Thoracic aorta (tissue), 2 donors: ENCODE measurements at places on chromosomes 2 and 18.

DNA sequence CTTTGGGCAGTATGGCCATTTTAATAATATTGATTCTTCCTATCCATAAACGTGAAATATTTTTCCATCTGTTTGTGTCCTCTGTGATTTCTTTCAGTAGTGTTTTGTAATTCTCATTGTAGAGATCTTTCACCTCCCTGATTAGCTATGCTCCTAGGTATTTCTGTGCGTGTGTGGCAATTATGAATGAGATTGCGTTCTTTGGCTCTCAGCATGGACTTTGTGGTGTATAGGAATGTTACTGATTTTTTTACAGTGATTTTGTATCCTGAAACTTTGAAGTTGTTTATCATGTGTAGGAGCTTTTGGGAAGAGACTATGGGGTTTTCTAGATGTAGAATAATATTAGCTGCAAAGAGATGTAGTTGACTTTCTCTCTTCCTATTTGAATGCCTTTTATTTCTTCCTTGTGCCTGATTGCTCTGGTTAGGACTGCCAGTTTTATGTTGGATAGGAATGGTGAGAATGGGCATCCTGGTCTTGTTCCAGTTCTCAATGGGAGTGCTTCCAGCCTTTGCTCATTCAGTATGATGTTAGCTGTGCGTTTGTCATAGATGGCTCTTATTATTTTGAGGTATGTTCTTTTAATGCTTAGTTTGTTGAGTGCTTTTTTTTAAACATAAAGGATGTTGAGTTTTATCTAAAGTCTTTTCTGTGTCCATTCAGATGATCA, 27.0 kb upstream of the THUMPD2 start:
- DNase-seq = no peak

DNA sequence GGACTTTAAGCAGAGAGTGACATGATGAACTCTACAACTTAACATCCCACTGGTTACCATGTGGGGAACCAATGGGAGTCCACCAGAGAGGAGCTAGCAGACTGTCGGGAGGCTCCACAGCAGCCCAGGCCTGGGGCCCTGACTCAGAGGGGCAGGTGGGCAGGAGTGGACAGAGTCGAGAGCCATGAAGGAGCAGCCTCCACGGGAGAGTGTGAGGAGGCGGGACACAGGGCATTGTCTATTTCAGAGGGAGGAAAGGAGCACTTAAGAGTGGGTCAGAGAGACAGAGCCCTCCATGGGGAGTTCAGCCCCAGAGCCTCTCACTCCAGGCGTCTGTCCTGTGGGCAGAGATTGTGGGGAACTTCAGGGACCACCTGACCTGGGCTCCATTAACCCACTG, 118.7 kb downstream of the CYP26B1 start:
- no peak for DNase-seq

- DNase-seq = no peak
Observed at GRCh38 chr2:158890296-158890905, 78.0 kb upstream of the TANC1 start.

DNA sequence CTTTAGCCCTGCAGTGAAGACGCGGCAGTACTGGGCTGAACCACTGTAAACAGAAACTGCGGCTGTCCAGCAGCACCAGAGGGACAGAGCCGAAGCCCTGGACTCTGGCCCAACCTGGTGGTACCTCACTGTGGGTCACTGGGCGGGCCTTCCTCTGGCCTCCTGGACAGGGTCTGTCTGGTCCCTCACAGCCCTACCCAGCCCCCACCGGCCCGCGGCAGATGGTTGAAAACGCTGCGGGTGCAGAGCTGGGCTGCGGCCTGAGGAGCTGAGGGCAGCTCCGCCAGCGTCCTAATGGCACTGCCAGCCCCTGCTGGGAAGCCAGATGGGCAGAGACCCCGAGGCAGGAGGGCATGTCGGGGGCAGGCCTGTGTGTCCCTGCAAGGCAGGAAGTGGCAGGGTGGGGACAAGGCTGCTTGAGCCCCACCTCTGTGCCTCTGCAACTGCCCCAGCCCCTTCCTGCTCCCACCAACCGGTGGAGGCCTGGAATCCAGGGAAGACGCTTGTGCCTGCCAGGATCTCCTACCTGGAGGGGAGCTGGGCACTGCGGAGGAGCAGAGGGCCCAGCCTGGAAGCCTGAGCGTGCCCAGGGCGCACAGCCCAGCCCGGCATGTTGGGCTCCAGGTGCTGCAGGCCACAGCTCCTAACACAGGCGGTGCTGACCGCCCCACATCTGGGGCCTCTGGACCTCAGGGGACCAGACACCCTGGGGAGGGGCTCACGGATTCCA, 36.3 kb downstream of the HS6ST1 start:
- DNase-seq = no peak

DNA sequence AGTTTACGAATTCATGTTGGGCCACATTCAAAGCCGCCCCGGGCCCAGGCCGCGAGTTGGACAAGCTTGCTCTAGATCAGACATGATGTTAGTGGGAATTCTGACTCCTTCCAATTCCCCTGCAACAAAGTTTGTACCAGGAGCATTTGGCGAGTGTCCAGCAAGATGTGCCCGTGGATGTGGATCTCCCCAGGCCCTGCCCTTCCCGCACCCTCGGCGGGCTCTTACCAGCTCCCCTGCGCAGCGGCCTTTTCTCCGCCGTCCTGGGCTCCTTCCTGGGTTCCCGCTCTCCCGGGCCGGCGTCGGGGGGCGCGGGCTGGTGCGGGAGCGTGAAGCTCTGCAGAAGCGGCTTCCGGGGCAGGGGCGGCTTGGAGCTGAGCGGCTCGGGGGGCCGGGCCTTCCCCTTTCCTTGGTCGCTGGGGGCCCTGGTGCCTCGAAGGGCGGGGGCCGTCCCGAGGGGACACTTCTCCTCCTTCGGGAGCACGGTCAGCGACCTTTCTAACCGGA, 90.8 kb upstream of the MGAT4A start:
- no peak for DNase-seq

- no peak for DNase-seq
Observed at GRCh38 chr2:235086481-235087184, 134.8 kb downstream of the SH3BP4 start.

DNA sequence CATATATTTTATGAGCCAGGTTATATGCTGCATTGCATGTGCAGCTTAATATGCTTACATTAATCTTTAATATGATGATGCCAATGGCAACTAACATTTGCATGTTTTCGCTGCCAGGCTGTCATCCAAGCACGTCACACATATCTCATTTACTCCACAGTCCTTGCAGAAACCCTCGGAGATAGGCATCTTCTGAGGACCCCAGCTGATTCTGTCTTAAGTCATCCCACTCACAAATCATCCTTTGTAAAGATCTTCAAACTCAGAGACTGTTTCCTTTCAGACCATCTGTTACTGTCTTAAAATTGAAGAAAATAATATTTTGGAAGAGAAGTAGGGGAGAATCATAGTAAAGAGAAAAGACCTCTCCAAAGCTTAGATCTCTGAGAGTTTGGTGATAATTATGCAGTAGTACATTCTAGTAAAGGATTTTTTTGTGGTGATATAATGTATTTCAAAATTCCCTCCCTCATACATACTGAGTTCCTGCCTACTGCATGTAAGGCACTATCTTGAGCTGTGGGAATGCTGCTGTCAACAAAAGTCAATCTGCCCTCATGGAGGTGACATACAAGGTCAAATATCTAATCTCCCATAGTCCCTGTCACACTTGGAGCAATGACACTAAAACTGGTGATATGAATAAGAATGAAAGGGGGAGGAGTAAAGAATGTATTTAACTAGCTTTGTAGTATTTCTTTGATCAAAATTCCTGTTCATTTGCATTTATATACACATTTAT, 11.0 kb downstream of the ITGA4 start:
- DNase-seq = no peak

DNA sequence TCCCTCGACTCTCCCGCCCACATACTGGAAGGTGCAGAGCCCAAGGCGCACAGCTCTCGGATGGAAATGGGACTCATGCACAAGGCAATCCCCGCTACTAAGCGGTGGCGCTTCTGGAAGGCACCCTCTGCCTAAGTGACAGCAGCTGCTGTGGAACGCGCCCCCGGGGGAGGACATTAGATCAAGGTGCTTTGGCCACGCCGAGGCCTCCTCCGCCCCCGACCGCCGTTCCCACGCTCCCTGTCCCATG, 202 bp downstream of the MCEE start:
- DNase-seq = peak; percentile 3

- DNase-seq = no peak
Observed at GRCh38 chr2:105937498-105938097, 192.9 kb downstream of the NCK2 start.

- no peak for DNase-seq
Observed at GRCh38 chr2:233112776-233113452, 52.8 kb downstream of the INPP5D start.

- DNase-seq = no peak
Observed at GRCh38 chr2:187962538-187962937, 329.1 kb upstream of the GULP1 start.

- no peak for DNase-seq
Observed at GRCh38 chr18:22110461-22110924, 58.9 kb upstream of the GATA6 start.

GRCh38 chr2:67186326-67186725, 210.8 kb upstream of the ETAA1 start:
- no peak for DNase-seq

DNA sequence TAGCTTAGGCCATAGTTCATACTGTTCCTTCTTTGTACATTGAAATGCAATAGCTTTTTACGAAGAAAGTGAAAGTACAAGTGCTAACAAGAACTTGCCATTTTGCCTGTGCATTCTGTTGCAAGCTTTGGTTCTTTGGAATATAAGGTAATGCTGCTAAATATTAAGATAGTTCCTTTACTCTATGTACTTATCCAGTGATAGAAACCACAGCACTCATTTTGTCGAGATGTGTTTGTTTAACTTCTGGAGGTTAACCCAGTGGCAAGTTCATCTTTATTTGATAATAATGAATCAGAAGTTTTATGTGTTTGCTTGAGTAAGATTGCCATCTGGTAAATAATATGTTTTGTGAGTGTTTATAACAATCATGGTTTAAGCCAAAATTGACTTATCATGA, 373.1 kb upstream of the FANCL start:
- no peak for DNase-seq

DNA sequence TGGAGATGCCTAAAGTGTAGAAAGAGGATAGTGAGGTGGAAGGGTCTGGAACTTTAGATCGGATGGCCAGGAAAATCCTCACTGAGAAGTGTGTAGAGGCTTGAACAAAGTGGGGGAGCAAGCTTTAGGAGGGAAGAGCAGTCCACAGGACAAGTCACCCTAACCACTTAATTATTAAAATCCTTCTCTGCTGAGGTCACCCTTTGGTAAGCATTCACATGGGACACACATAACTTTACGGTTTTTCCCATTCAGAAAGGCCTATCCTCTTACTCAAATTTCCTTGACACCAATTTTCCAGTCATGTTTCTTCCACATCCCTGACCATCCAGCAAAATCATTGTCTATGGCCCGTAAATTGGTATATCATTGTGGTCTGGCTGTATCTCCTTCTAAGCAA, 31.0 kb upstream of the ZEB2 start:
- no peak for DNase-seq

- DNase-seq = no peak
Observed at GRCh38 chr2:3427272-3427671, 47.8 kb downstream of the TRAPPC12 start.

DNA sequence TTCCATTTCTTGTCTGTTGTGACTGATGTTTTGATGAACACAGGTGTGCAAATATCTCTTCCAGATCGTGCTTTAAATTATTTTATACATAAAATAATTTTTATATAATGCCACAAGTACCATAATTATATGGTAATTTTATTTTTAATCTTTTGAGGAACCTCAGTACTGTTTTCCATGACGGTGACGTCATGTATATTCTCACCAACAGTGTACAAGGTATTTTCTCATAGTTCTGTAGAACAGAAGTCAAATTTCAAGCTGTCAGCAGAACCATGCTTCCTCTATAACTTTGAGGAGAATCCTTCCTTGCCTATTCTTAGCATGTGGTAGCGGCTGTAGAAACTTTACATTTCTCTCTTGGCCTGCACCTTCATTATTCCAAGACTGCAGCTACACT, 349.4 kb upstream of the GYPC start:
- no peak for DNase-seq

DNA sequence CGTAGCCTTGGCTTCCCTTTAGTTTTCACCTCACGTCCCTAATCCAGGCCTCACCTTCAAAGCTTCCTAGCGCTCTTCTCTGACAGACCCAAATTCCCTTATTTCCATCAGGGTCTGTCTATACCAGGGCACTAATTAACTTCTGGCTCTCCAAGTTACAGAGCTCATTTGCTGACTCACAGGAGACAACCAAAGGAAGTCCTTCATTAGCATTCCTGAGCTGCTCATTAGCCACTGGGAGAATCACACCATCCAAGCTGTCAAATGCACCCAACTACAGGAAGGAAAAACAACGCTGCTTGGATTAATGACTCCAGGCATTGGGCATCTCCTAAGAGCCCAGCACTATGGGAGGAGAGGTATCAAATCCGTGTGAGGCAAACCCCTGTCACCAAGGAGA, 109.8 kb upstream of the ALK start:
- no peak for DNase-seq

- DNase-seq = no peak
Observed at GRCh38 chr2:52995424-52995823, 772.2 kb upstream of the CHAC2 start.

DNA sequence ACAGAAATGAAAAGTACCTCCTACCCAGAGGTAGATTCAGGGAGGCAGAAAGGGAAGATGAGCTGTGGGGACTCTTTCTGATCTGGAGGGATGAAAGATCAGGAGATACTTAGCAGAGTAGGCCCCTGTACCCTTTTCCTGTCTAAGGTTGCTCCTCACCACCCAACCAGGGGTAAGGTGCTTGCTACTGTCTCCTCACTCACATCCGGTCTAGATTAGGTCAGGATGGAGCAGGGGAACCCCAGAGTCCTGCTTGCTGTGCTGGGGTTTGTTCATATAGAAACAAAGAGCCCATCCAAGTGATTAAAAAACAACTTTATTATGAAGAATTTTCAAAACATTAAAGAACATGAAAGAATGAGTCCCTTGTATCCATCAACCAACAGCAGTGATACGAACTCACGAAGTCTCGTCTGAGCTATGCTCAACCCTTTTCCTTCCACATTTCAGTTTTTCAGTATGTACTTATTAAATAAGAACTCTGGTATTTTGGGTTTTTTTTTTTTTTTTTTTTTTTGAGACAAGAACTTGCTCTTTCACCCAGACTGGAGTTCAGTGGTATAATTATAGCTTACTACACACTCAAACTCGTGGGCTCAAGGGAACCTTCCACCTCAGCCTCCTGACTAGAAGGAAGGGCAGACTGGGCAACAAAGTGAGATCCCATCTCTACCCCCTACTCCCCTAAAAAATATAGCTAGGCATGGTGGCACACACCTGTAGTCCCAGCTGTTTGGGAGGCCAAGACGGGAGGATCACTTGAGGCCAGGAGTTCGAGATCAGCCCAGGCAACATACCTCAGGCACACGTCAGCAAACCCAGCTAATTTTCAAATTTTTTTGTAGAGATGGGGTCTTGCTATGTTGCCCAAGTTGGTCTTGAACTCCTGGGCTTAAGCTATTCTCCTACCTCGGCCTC, 28.5 kb upstream of the MCFD2 start:
- DNase-seq = no peak

- DNase-seq = no peak
Observed at GRCh38 chr2:172836827-172837226, 101.2 kb downstream of the RAPGEF4 start.
